Aorta (tissue), 5 donors: ENCODE measurements at places on chromosomes 7 and 10.
A peak's percentile ranks its signal among the peaks of the same experiment; 100 is the strongest.

DNA sequence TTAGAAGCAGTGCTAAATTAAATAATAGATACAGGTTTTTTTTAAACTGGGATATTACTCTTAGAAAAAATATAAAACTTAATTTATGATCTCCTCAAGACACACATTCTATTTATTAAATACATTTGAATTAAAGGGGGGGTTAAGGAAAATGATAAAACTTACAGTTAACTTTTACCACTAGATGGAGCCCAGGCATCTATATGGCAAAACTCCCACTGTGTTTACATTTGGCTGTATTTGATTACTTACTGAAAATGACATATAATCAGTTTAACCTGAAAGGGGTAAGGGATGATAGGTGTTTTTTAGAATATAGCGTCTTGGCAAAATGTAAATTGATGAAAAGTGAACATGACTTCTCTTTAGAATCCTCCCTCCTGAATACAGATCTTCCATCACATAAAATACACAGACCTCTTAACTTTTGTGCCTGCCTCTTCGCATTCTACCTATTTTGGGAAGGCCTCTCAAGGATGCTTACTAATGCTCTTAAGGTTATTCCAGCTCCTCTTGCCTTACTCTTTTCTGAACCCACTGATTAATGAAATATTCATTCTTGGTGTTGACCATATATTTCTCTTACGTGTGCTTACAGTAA is 235.7 kb downstream of the AGMO start:
- no peak for DNase-seq

DNA sequence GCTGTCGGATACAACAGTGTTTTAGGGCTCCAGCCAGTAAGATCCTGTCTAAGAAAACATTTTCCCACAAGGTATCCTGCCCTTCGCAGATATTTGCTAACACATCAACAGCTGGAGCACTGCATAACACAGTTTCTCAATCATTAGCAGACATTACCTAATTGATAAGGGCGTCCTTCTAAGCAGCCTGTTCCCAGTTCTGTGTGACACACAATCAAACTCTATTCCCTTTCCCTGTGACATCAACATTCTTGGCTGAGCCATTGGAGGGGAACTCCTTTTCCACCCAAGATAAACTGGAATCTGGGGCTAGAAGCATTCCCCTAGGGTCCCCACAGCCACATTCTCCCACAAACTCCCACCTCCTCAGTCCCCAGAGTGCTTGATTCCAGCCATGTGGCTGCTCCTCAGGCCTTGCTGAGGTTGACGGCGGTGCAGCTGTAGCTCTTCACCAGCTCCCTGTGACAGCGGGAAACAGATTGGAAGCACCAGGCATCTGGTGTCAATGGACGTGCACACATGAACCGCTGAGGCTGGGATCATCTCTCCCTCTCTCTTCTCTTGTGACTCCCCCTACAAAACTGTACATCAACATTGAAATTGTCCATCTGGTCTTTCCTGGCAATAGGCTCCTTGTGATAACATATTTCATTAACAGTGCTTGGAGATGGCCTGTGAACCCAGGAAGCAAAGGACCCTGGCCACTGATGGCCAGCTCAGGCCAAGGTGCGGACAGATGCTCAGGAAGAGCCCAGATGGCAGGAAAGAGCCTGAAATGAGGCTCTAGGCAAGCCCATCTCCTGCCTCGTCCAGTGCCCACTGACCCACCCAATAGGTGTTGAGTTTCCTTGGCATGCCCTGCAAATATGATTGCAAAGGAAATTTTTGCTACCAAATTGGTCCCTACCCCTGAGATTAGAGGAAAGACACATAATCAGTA is 131.1 kb upstream of the TBX20 start:
- DNase-seq, result no peak

- DNase-seq, result no peak
These were observed 328.7 kb downstream of the ARL4A start for GRCh38 chr7:13016036-13016581.

DNA sequence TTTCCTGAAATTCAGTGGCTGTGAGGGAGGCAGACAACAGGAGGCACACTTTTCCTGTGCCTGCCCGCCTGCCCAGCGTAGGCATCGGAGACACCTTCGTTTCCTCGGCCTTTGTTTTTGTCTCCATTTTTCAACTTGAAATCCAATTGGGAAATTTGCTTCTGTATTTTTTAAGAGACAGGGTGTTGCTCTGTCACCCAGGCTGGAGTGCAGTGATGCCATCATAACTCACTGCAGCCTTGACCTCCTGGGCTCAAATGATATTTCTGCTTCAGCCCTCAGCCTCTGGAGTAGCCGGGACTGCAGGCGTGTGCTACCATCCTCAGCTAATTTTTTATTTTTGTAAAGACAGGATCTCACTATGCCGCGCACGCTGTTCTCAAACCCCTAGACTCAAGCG is 116.8 kb downstream of the CYTH3 start:
- DNase-seq, result no peak

GRCh38 chr10:96596422-96597407 is 9.9 kb upstream of the TM9SF3 start:
- DNase-seq, result no peak

DNA sequence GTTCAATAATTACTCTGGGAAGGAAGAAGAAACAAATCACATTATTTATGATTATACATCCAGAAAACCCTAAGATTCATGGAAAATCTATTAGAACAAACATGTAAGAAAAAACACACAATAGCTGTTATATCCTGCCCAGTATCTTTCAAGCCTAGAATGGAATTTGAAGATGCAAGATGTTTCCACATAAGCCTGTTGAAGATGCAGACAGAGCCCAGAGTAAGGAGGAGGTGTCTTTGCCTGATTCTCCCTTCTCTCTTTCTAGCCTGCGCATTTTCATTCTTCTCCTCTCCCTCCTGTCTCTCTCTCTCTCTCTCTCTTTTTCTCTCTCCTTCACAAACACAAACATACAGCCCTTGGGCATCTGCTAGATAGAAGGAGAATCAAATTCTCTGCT is 170.1 kb upstream of the INHBA start:
- DNase-seq, result no peak

- peak; percentile 84 for DNase-seq
These were observed 110.4 kb downstream of the TCF7L2 start for GRCh38 chr10:113060201-113061053.
